ENCODE measurements at places on chromosomes 16 and 17.

- no peak for DNase-seq
Measured at GRCh38 chr17:27945953-27946352, 52.8 kb upstream of the LYRM9 start.

- DNase-seq, result no peak
Measured at GRCh38 chr17:38460716-38461630, 32.7 kb downstream of the ARHGAP23 start.

GRCh38 chr17:81940538-81941483, 3.7 kb upstream of the PYCR1 start:
- no peak for DNase-seq

DNA sequence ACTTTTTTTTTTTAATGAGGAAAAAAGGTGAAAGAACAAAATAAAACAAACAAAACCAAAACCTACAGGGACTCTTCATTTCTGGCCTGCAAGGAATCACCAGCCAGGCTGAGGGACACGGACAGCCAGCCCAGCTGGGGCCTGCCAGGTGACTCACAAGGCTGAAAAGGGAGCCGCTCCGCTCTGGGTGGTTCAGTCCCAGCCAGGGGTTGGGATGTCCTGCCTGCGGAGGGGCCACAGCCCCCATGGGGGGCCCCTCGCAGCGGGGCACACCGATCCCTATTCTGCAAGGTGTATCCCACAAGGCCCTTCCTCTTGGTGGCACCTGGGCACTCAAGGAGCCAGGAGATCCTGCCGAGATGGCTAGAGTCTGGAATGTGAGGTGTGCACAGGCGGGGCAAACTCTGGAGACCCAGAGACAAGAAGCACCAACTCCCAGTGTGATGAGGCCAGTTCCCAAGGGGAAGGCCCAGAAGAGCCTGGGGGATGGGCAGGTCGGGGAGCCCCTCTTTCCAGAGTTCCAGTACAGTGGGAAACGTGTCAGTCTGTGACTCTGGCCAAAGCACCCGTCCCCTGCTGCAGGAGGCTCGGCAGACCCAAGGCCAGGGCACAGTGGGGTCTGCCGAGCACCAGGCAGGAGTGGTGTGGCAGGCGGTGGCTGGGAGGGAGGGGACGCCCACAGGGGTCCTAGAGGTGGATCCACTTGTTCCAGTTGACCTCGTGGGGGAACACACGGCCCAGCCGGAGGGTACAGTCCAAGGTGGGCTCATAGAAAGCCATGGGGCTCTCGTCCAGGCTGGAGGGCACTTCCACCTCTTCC, 58.9 kb downstream of the IL21R start:
- DNase-seq, result no peak
